ENCODE measurements at places on chromosomes 16 and 17.

DNA sequence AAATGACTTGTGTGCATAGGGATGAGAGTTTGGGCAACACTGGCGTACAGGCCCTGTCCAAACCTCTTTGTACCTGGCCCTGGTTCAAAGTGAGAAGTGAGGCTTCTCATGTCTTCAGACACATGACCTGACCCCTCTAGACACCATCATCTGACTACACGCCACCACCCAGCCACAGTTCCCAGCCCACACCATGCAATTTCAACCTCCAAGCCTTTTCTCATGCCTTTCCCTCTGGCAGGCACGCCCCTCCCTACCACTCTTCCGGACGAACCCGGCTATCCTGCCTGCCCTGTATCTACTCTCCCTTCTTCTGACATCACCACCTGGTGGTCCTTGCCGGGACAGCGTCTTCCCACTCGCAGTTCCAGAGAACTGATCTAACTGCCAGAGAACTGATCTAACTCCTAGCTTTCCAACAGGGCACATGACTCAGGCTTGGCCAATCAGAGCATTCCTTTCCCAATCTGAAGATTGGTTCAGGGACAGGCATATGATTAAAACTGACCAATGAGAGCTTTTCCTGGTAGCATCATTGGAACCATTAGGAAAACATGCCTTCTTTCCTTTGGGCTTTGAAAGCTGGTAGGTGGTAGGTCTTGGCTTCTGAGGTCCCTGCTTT lies 27.1 kb upstream of the IL21R start:
- DNase-seq: peak; percentile 78

- DNase-seq: peak; percentile 51
These were observed 2.3 kb upstream of the SHISA6 start for GRCh38 chr17:11238705-11239104.

- DNase-seq: no peak
These were observed 36.4 kb downstream of the CDK5R1 start for GRCh38 chr17:32523017-32523680.

GRCh38 chr16:89453501-89454321 lies 36.6 kb downstream of the ANKRD11 start:
- no peak for DNase-seq

- peak; percentile 18 for DNase-seq
These were observed 13.5 kb upstream of the ADGRG1 start for GRCh38 chr16:57614944-57615343.

- DNase-seq: no peak
These were observed 29.5 kb upstream of the CREBBP start for GRCh38 chr16:3909791-3910583.

GRCh38 chr17:48056246-48056745 lies 8.1 kb downstream of the NFE2L1 start:
- no peak for DNase-seq

DNA sequence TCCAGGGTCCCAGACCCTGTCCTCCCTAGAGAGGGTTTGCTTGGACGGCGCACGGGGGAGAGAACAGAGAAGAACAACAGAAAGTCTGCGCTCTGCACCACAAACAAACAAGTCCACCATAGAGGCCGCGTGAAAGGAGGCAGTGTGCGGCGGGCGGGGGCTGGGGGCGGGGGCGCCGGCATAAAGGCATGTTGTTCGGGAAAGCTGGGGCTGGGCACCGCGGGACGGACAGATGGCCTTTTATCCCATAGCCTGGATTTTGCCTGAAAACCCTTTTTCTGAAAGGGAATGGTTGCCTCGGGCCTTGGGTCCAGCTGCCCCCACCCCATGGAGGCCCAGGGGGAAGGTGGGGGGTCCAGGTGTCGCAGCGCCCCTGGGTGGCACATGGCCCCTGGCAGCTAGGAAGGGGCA lies 26.0 kb downstream of the FA2H start:
- DNase-seq: no peak

DNA sequence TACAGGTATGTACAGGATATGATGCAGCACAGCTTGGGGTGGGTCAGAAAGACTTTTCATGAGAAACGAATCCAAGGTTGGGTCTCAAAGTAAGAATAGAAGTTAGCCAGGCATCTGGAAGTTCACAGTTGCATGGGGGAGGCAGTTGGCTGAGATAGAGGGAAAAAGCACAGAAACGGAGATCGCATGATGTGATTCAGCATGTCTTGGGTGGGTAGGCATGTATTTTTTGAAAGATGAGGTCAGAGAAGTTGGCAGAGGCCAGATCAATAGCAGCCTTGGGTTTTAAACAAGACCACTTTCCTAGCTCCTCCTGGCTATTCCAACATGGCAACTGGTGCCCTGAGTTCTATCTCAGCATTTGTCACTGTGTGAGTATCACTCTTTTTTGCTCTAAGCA lies 67.2 kb downstream of the PCTP start:
- DNase-seq: no peak

GRCh38 chr16:84396537-84397008 lies 28.2 kb downstream of the ATP2C2 start:
- DNase-seq: peak; percentile 71

- DNase-seq: peak; percentile 83
These were observed 2.4 kb upstream of the BCKDK start for GRCh38 chr16:31105677-31106213.

DNA sequence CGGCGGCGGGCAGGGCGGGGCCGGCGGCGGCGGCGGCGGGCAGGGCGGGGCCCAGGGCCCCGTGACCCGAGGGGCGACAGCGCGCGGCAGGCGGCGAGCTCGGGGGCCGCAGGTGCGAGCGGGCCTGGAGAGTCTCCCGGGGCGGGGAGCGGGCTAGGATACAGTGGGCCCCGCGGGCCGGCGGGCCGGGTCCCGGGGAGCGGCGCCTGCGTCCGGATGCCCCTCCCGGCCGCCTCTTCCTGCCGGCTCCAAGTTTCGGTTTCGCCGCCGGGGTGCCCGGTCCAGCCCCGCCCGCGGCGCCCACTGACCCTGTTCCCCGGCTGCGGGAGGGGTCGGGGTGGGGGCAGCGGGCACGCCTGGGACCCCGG lies at the start of gene RNF213:
Gene RNF213 (plus strand): TSS at position 62 of the 368 bp plus-strand sequence. CDS start 2,830 bp downstream, outside the sequence.
- DNase-seq: no peak

DNA sequence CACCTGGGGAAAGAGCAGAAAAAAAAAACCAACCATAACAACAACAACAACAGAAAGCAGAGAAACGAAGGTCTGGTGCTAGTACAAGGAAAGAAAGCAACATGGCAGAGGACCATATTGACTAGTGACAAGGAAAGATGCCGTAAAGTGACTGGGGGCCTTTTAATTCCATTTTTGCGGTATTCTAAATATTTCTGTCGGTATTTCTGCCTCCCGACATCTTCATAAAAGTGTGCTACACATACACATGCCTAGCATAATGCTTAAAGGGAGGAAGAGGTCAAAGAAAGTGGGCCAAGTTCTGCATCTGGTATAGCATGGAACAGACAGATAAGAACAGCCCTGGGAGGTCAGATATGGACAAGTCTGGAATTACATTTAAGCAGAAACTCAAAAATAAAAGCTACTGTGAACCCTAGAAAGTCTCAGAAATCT lies 19.5 kb upstream of the RNF43 start:
- DNase-seq: no peak

GRCh38 chr16:1441391-1441829 lies 2.9 kb downstream of the CCDC154 start:
- no peak for DNase-seq

DNA sequence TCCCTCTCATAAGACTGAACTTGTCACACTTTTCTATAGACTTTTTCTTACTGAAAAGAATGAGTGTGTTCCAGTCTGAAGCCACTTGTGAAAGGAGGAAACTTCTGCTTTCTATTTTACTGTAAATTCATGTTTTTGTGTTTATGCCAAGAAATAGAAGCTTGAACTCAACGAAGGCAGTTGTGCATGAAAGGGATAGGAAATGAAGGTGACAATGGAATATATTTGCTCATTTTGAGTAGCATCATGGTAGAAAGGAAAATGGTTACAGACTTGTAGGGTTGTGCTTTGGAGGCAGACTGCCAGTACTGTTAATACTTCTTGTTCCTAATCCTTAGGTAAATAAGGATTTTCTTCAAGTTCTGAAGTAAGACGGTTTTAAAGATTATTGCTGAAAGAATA lies 8.1 kb downstream of the CLTC start:
- DNase-seq: no peak

DNA sequence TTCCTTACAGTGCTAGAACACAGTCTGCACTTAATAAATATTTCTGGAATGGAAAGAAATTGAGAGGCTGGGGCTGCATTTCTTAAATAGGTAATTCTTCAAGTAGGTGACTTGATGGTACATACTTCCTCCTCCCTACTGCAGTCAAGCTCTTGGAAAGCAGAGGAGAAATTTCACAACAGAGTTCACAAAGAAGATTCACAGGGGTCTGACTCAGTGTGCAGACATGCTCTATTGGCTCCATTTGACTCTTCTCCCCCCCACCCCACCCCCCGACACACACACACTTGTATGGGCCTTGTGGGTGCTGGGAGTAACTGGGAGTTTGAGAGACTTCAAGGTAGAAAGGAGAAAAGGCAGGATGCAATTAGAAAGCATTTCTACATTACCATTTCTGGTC lies 6.2 kb upstream of the MYOCD start:
- no peak for DNase-seq

DNA sequence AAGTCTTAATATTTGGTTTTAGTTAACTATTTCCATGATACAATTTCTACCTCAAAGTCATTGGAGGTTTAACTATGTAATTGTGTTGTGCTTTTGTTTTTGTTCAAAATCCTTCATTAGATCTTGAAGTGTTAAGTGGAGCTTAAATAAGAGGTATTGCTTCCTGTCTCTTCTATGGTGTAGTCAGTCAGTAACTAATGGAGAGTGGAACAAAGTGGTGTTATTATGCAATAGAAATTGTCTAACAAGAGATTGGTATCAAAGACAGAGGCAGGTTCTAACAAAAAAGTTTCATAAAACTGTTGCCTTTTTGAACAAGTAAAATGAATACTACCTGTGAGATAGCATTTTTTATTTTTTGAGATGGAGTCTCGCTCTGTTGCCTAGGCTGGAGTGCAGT lies 45.2 kb downstream of the GRB7 start:
- no peak for DNase-seq

- peak; percentile 77 for DNase-seq
These were observed 42.7 kb upstream of the SMPD3 start for GRCh38 chr16:68490829-68491575.

GRCh38 chr17:74712756-74713155 lies at the start of gene CD300LF:
Gene CD300LF (minus strand): TSS chr17:74712923. CDS start chr17:74712866, 57 bp downstream.
- no peak for DNase-seq

DNA sequence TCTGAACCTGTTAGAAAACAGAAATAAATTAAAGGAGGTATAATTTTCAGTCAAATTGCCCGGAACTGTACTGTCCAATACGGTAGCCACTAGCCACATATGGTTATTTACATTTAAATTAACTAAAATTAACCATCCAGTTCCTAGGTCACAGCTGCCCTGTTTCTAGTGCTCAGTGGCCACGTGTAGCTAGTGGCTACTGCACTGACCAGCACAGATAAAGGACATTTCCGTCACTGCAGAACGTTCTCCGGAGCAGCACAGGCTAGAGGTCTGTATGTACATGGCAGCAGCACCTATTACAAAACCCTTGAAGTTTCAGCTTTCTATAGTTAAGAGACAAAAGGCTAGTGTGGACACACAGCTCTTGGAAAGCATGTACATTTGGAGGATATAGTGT lies 33.7 kb downstream of the CPSF4L start:
- no peak for DNase-seq

DNA sequence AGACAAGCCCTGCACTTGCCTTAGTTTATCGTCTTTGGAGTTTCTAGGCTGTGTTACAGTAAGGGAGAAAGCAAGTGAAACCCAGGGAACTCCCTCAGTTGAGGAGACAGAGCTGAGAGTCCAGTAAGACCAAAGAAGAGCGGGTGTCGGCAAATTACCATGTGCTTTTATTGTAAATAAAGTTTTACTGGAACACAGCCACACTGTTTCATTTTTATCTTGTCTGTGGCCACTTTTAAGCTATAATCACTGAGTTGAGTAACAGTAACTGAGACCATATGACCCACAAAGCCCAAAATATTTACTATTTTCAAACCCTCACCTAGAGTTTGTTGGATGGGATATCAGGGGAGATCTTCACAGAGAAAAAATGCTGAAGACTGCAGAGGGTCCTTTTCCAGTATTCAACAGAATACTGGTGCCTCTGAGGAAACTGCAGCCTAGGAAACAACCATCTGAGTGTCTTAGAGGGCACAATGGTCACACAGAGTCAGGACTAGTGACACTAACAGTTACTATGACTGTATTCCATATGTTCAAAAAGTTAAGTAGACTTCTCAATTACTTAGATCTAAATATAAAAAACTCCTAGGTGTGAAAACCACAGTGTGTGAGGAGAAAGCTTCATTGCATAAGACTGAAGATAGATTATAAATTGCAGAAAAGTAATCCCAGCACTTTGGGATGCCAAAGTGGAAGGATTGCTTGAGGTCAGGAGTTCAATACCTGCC lies 351.1 kb upstream of the TBX2 start:
- no peak for DNase-seq

- DNase-seq: no peak
These were observed 19.5 kb upstream of the MSI2 start for GRCh38 chr17:57236686-57237299.

- no peak for DNase-seq
These were observed 817 bp upstream of the JPH3 start for GRCh38 chr16:87601401-87601981.

DNA sequence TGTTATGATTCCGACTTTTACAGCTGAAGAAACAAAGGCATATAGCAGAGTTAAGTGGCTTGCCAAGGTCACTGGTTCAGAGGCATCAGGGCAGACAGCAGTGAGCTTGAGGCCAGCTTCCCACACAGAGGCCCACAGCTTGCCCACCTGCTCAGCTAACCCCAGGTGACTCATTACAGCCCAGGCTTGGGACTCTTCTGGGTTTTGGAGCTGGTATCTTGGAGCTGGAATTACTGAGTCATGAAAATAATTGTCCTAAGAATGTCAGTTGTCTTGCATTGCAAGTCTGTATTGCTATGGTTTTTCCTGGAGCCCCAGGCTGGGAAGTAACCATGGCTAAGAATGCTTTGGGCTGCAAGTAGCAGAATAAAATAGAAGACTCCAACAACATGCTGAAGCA lies 32.4 kb upstream of the IRX3 start:
- DNase-seq: no peak

GRCh38 chr16:46949241-46949892 lies 24.1 kb downstream of the DNAJA2 start:
- DNase-seq: no peak

DNA sequence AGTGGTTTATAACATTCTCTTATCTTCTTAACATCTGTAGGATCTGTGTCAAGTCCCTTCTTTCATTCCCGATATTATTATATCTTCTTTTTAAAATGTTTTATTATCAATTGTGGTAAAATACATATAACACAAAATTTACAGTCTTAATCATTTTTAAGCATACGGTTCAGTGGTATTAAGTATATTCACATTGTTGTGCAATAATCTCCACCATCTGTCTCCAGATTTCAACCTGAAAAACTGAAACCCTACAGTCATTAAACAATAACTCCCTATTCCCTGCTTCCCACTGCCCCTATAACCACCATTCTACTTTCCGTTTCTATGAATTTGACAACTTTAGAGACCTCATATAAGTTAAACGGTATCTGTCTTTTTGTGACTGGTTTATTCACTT lies 45.5 kb downstream of the CEP112 start:
- no peak for DNase-seq

DNA sequence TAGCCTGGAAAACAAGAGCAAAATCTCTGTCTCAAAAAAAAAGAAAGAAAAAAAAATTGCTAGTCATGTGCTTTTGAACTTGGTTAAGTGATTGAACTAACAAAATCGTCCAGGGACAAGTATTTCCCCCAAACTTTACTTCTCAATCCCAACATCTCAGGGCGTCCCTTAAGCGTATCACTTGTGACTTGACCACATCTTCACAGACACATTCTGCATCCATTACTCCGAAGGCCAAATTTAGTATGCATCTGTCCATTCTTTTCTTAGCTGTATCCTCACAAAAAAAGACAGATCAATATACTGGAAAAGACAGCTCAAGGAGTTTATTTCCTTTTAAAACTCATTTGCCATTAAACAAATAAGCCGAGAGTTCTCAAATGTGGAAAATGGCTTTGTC lies 5.9 kb upstream of the JPT1 start:
- no peak for DNase-seq
